ENCODE measurements at places on chromosomes 7 and 10. TPM values are rescaled to one million over a fixed set of nuclear protein-coding genes. Genes with fewer than 3 reads are reported as not detected.

OR2A42 gene
- not detected for total RNA-seq

NME8 gene
- total RNA-seq: not detected

EFCAB10 gene
- 2.6 TPM for total RNA-seq

BTBD16 gene
- total RNA-seq: 0.41 TPM

CPVL gene
- total RNA-seq: 0.14 TPM

ICA1 gene
- total RNA-seq: 0.85 TPM

VAX1 gene
- 1.7 TPM for total RNA-seq

SEMA3C gene
- 58.4 TPM for total RNA-seq

GBX1 gene
- total RNA-seq: 0.17 TPM

EPDR1 gene
- total RNA-seq: 58.4 TPM

GIMAP6 gene
- total RNA-seq: not detected

FRAT1 gene
- total RNA-seq: 2.2 TPM

MET gene
- total RNA-seq: 96.4 TPM

ADAMTS14 gene
- total RNA-seq: 0.07 TPM

CCDC172 gene
- not detected for total RNA-seq

SORCS3 gene
- total RNA-seq: not detected

FGL2 gene
- total RNA-seq: not detected

PRKG1 gene
- total RNA-seq: not detected

ZNF503 gene
- total RNA-seq: 13.9 TPM

IGFBP3 gene
- total RNA-seq: 221 TPM

ASIC3 gene
- total RNA-seq: 12.2 TPM

HKDC1 gene
- 21.3 TPM for total RNA-seq

TAS2R40 gene
- not detected for total RNA-seq

RNF32 gene
- 0.87 TPM for total RNA-seq

TMEM273 gene
- not detected for total RNA-seq
